Activated CD4-positive, alpha-beta memory T cell treated with anti-CD3 and anti-CD28 coated beads, Interleukin-2, amount 10 ng/mL, durations not matched to agents 7 days and 5 days (primary cell): ENCODE measurements at places on chromosomes 16 and 17. TPM values are rescaled to one million over a fixed set of nuclear protein-coding genes. Genes with fewer than 3 reads are reported as not detected.

DNA sequence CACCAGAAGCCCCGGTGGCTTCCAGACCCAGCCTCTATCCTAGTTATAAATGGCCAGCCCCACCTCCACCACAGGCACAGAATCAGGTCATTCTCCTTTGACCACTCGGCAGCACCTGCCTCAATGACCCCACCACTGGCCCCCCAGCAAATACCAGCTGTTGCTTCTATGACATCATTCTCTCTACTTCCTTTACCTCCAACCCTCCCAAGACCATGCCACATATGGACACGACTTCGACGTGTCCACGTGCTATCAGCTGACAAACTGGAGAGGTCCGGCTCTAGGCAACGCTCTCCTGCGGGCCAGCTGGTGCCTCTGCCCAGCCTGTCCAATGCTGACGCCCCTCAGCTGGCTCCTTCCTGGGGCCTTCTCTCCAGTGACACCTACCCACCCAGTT lies 5.9 kb downstream of the ALYREF start:
- no peak for DNase-seq

KRT23 gene
- not detected for total RNA-seq

DNA sequence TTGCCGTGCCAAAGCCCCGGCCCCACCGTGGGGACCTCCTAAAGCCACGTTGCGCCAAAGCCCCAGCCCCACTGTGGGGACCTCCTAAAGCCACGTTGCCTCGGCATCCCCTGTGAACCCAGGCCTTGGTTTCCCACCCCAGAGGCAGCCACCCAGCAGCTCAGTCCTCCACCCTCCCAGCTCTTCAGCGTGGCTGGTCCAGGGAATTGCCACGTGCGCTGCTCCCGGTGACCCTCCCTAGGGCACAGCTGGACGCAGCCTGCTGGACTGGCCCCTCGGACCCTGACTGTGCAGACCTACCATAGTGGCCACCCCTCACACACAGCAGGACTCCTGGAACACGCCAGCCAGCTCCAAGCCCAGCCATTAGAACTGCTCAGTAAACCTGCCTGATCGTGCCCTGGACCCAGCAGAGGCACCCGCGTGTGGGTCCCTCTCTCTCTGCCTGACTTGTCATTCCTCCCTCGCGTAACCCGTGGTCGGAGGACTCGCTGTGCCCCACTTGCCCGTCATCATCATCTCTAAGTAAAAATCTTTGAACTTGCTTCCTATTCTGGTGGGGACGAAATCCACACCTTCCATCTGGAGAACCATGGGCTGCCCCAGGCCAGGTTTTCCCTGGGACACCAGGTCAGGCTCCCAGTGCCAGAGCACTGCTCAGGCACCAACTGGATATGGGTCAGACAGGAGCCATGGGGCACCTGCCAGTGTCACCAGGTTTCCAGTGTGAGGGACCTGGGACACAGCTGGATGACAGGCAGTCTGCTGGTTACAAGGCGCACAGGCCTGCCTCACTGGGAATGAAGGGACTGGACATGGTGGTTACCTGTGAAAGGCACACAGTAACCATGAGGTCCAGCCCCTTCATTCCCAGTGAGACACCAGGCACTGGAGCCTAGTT lies 5.6 kb downstream of the CIAO3 start:
- no peak for DNase-seq

TERB1 gene
- 0.15 TPM for total RNA-seq

MLKL gene
- 42.8 TPM for total RNA-seq

DNA sequence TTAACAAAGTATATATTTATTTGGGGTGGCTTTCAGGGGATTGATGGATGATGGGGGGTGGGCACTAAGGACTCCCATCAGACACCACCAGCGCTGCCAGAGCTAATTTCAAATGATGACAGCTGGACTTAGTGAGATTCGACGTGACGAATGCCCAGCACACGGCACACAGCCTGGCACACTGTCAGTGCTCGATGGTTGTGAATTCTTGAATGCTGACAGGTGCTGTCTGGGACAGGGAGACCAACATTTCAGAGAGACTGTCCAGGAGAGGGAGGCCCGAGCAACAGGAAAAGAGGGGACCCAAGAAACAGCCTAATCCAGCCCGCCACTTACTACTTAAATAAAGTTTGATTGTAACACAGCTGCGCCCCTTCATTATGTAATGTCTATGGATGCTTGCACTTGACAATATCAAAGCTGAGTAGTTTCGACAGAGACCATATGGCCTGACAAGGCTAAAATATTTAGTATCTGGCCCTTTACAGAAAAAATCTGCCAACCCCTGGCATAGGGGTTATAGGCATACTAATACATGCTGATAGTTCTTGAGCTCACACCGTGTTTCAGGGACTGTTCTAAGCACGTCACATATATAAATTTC lies 6.2 kb upstream of the MPRIP start:
- DNase-seq: no peak
